ENCODE measurements at places on chromosomes 13 and 19.

GRCh38 chr19:52231154-52231910, 38.1 kb upstream of the ZNF766 start:
- no peak for DNase-seq

DNA sequence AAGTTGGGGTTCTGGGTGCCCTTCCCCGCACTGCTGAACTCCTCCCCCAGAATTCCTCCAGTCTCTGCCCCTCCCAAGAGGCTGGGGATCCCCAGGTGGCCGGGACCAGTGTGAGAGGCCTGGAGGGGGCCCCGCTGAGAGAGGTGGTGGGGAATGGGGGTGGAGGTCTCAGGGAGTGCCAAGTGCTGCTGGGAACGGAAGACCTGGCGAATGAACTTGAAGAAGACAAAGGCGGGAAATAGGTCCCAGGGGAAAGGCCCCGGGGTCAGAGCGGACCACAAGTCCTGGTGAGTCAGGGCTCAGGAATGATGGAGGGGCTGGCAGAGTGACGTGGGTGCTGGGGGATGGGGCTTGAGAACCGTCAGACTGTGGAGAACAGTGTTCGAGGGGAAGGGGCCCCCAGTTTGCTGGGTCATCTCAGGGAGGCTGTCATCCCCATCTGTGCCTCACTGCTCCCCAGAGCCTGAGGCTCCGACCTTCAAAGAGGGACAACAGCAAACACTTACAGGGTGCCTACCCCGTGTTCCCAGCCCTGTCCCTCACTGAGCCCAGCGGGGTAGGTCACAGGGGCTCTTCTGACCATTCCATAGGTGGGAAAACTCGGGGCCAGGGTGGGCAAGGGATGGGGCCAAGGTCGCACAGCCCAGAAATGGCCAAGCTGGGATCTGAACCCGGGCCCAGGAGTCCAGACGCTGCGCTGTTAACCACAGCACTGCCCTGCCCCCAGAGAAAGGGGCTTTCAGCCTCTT, 16.0 kb upstream of the SEMA6B start:
- peak; percentile 96 for DNase-seq

- no peak for DNase-seq
Observed at GRCh38 chr13:21413013-21413412, 46.1 kb downstream of the ZDHHC20 start.

- DNase-seq, result peak; percentile 70
Observed at GRCh38 chr19:49546825-49547565, 19.2 kb downstream of the RCN3 start.
